ENCODE measurements at places on chromosomes 6 and 20.

DNA sequence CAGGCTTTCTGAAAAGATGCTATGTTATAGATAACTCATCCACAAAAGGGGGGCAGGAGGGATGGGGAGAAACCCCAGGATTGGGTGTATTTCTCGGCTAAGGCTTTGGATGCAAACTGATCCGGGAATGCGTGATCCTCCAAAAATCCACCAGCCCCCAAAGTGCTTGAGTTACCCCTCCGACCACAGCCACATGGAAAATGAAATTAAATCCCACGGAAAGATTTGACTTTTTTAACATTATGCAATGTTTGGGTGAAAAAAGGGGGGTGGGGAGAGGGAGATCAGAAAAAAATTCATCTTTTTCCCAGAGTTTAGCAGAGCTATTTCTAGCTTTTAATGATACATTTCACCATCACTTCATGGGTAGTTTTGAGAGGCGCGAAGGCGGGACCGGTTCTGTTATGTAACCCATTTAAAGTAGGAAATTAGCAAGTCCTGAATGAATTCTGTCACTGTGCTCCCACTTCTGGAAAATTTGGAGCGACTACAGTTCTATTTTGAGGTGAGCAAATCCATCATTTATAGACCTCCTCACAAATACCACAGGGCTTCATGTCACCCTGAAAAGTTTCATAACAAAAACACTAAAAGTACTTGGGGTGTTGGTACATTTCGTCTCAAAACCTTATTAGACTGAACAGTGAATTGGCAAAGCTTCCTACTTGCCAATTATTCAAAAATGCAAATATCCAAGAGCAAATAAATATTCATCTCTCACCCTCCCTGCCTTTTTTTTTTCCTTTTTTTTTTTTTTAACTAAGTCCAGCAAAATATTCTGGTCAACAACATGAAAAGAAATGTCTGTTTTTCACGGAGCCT is 51.9 kb upstream of the NFATC2 start:
- DNase-seq, result no peak

GRCh38 chr6:136051140-136051775 is 198.9 kb downstream of the MTFR2 start:
- DNase-seq, result no peak

GRCh38 chr6:167550941-167551627 is 226.2 kb downstream of the TTLL2 start:
- no peak for DNase-seq

DNA sequence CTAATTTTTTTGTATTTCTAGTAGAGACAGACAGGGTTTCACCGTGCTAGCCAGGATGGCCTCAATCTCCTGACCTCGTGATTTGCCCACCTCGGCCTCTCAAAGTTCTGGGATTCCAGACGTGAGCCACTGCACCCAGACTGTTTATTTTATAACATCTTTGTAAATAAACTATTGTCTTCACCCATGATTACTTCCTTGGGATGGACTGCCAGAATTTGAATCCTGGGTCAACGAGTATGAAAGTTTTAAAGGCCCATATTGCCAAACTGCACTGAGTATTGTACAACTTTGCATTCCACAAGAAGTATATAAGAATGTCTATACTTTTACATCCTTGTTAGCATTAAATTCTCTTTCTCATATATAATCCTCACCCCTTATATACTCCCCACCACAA is 38.6 kb downstream of the ZHX3 start:
- no peak for DNase-seq

DNA sequence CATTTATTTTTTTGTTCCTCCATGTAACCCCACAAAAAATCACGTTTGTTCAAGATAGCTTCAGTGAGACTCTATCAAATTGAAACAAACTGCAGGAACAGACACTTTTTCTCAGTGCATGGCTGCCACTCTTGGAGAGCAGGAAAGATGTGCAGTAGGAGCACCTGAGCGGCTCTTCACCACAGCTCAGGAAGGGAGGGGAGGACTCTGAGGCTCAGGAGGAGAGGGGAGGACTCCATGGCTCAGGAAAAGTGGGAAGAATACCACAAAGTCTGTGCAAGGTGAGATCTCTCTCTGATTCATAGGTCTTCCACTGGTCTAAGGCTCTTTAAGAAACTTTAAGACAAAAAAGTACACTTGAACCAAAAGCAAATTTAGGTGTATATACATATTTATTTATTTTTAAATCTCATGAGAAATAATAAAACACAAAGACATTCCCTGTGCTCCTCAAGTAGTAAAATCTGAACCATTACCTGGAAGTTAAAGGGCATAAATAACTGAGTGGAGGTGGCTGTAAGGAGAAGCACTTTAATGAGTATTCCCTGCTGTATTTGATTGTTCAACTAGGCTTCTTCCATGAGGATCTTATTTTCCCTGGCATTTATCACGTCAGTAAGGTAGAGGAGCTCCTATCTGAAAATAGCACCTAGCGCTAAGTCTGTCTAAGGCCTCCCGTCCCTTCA is 69.2 kb upstream of the CCN6 start:
- no peak for DNase-seq

- no peak for DNase-seq
Measured at GRCh38 chr6:16332175-16332542, 93.8 kb downstream of the GMPR start.

DNA sequence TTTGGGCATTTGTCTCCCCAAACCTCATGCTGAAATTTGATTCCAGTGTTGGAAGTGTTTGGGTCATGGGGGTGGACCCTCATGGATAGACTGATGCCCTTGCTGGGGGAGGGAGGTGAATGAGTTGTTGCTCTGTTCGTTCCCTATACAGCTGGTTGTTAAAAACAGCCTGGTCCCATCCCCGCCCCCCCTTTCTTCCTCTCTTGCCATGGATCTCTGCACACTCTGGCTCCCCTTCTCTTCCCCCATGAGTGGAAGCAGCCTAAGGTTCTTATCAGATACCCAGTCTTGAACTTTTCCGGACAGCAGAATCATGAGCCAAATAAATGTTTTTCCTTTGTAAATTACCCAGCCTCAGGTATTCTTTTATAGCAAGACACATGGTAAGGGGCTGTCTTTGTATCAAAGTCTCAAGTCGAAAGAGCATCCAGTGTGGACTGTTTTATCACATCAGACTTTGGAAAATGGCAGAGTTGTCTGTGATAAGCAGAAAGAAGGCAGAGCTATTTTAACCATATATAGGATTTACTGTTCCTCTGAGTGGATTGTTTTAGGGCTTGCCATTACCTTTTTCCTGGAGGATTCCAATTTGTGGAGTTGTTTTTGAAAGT is 31.2 kb downstream of the SLC9A8 start:
- no peak for DNase-seq

DNA sequence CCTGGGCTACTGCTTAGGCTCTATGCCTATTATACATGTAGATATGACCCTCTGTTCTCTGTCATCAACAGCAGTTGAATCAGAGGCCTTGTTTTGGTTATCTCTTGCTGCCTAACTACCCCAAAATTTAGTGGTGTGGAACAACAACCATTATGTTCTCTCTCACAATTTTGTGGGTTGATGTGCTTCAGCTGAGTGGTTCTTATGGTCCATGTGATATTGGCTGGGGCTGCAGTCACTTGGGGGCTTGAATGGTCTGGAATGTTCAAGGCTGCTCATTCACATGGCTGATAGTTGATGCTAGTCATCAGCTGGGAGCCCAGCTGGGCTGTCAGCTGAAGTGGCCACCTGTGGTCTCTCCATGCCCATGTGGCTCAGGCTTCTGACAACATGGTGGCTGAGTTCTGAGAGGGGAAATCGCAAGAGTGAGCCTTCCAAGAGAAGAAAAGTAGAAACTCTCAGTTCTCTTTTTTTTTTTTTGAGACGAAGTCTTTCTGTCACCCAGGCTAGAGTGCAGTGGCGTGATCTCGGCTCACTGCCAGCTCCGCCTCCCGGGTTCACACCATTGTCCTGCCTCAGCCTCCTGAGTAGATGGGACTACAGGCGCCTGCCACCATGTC is 47.8 kb downstream of the SHLD1 start:
- no peak for DNase-seq

- DNase-seq, result no peak
Measured at GRCh38 chr6:113292646-113293422, 564.3 kb upstream of the MARCKS start.

DNA sequence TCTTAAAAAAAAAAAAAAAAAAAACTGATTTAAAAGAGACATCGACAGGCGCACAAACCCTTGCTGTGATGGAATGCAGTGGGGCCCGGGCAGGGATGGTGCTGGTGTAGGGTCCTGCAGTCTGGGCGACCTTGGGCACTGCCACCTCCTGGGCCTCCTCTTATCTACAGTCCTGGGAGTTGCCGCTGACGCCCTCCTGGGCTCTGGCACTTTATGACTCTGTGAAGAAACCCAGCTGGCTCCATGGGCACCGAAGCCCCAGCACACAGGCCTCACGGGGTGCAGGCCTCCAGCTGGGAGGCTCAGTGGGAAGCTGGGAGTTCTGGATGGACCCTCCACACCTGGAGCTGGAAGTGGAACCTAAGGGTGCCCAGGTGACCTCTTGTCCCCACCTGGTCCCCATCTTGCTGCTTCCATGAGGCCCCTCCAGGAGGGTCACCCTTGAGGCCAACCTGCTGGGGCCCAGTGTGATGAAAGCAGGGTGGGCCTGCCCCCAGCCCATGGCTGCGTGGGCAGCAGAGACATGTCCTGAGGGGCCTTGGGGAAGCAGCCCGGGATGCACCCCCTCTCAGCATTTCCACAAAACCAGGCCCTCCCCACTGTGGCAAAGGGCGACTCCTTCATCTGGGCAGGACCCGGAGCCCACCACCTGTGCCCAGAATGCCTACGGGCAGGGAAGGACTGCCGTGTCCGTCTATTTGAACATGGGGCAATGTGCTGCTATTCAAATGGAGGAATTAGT is 104.9 kb downstream of the ASXL1 start:
- no peak for DNase-seq

All from NCI-H1436 treated with DMSO at 0.1 percent for 48 hours (cell line).